ENCODE measurements at places on chromosomes 4 and X. TPM values are rescaled to one million over a fixed set of nuclear protein-coding genes. Genes with fewer than 3 reads are reported as not detected.

The DIPK2B gene
- 10.9 TPM for total RNA-seq

The PABPC5 gene
- 0.71 TPM for total RNA-seq

The PDLIM3 gene
- 18.6 TPM for total RNA-seq

The IQCM gene
- not detected for total RNA-seq

The PAGE1 gene
- total RNA-seq = not detected

The HELT gene
- 1.9 TPM for total RNA-seq

The RAI2 gene
- total RNA-seq = 10.9 TPM

GRCh38 chr4:106522839-106523238 lies 154.3 kb upstream of the GIMD1 start:
- no peak for DNase-seq

DNA sequence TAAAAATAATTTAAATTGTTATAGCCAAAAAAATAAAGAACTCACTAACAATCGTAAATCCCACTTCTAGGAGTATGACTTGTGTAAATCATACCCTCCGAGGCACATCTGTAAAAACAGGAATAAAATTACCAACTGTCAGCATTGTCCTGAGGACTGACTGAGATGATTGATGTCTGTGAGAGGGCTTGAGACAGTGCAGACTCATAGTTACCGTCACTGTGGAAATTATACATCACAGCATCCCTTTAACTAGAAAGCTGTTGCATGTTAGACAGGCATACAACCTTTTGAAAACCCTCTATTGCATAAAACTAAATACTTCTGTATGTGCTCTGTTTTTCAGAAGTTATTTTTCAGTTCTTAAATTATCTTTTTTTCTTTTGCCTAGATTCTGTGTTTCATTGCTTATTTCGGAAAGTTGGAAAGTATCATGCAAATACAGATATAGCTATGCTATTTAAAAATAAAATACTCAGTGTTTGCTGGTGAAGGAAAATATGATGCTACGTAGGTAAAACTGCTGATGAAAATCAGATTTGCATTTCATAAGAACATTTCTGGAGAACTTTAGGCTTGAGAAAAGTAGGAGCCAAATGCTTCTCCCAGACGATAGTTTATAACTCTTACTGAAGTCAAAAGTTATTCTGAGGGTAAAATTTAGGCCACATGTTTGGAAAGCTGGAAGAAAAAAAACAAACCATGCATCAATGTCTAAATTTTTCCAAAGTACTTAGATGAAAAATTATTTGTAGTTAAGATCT lies 13.6 kb upstream of the RBPJ start:
- no peak for DNase-seq

DNA sequence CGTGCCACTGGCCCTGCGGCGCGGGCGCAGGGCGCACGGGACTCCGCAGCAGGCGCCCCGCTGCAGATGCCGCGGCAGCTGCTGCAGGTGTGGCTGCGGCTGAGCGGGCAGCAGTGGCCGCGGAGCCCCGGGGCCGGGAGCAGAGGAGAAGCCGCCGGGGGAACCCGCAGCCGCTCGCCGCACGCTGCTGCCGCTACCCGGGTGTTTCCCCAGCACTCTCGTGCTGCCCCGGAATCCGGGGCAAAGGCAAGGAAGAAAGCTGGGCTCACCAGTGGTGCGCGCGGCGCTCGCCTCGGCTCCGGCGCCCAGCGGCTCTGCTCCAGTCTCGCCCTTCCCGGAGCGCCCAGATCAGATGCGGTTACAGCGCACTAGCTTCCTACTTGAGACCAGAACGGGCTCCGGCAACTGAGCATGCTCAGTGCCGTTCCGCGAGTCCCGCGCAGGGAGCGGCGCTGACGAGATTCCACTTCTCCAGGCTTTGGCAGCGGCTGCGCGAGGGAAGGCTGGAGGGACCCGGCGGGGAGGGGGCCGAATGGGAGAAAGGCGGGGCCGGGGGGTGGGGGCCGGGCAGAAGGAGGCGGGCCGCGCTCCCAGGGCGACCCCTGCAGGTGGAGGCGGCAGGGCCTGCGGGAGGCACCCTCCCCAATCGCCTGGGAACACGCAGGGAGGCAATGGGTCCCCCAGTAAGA lies at the start of gene APBB2:
Gene APBB2, minus strand, starts transcription at position 407 of the 689 bp plus-strand sequence. CDS start 181,288 bp downstream, outside the sequence.
- peak; percentile 92 for DNase-seq

DNA sequence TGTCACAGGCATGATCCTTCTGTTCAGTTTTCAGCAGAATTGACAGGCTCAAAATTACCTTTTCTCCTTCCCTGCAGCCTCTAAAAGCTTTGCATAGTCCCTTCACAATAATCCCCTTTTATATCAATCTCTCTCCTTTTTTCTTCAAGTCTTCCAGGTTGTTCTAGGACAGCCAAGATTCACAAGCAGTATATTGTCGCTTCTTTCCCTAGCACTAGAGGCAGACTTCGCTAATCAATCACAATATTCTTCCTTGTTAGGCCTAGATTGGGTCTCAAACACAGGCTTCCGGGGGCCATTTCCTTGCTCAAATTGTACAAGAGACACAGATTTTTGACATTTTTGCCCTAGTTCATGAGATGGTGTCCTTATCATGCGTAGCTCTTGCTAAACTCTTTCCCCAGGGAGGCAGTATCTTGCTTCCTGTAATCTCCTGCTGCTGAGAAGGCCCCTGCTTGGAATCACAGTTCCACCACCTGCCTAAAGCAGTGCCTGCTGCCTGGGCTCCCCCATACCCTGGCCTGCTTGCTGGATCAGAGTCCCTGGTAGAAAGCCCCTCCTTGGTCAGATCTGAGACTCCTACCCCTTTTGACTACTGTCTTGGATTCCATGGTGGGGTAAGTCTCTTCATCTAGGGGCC lies 57.3 kb downstream of the DMP1 start:
- no peak for DNase-seq

GRCh38 chr4:32135642-32136041 lies 1415.5 kb downstream of the PCDH7 start:
- no peak for DNase-seq

- no peak for DNase-seq
Observed at GRCh38 chr4:6541789-6542188, 33.2 kb upstream of the MAN2B2 start.

- no peak for DNase-seq
Observed at GRCh38 chrX:33156152-33156726, 55.1 kb downstream of the DMD start.

- no peak for DNase-seq
Observed at GRCh38 chr4:8073206-8073863, 85.3 kb downstream of the ABLIM2 start.

DNA sequence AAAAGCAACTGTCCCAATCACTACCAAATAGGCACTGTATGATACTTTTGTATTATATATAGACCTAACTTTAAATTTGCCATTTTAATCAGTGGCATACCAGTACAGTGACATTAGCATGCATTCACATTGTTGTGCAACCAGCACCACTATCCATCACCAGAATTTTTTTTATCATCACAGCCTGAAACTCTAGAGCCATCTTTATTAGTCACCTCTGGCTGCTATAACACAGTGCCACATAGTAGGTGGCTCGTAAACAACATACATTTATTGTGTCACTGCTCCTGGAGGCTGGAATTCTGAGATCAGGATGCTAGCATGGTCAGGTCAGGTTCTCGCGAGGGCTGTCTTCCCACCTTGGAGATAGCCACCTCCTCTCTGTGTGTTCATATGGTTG lies 188.4 kb upstream of the GALNT7 start:
- no peak for DNase-seq

- peak; percentile 31 for DNase-seq
Observed at GRCh38 chrX:30795981-30796958, 92.8 kb downstream of the TAB3 start.

DNA sequence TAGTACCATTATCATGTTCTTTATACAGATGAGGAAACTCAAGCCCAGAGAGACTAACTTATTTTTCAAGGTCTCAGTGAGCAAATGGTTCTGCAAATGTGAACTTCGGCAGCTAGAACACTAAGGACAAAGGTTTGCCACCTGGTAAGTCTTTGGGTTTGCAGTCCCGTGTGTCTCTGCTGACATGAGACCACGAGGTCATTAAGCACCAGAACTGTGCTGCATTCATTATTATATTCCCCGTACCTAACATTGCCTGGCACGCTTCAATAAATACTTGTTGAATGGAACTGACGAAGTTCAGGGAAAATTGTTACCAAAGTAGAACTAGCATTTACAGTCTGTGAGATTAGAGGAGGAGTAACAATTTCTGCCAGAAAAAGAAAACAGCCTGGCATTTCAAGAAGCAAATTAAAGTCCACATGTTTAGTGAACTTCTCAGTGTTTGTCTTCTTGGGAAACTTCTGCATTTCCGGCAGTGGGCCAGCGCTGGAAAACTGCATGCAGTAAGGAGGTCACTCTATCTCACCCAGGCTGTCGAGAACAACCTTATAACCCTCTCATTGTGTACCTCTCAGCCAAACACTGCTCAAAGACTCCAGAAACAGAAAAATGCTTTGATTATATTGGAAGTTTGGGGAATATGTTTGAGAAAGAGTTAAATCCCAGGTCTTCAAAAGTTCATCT lies 67.4 kb upstream of the CPEB2 start:
- no peak for DNase-seq

DNA sequence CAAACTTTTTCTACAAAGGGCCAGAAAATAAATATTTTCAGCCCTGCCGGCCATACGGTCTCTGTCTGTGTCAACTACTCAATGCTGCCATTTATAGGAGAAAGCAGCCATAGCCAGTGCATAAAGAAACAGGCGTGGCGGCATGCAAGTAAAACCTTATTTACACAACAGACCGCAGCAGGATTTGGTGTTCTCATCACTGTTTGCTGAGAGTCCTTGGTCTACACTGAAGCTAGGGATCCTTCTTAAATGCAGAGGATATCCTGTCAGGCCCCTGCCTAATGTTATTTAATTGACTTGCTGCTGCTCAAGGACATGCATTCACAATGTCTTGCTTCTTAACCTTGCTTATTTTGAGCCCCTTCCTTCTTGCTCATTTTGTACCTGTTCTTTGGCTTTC lies 54.7 kb downstream of the CPE start:
- no peak for DNase-seq

GRCh38 chr4:7539659-7540058 lies 104.9 kb upstream of the PSAPL1 start:
- DNase-seq = no peak

- no peak for DNase-seq
Observed at GRCh38 chr4:2059046-2059725, at the start of gene NAT8L. Gene NAT8L, plus strand, starts transcription at chr4:2059327. Its CDS starts 185 bp downstream, at chr4:2059512.

DNA sequence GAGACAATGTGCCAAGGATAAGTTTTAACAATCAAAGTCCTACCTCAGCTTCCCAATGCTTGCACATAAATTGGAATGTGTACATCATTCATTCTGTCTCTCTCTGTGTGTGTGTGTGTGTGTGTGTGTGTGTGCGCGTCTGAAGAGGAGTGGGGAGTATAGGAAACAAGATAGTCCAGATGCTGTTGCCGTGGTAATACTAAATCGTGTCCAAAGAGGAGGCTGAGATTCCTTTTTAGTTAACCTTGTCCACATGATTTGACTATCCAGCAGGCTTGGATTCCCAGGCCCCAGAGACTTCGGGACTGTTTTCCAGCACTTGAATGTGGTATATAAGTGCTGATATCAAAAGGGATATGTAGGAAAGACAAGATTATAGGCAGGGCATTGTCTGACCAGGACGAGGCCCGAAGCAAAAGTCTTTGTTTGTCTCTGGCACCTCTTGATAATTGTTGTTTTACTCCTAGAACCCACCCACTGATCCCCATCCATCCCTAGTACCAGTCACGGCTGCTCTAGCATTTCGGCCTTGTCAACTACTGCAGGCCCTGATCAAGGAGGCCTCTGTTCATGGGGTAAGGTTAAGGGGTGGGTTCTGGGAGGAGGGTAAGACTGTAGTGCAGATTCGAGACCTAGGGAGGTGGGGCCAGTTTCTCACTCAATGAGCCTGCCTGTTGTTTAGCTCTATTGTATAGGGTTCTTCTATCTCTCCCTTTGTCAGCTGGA lies 3.9 kb downstream of the PLP1 start:
- no peak for DNase-seq

- no peak for DNase-seq
Observed at GRCh38 chr4:153651116-153651515, 33.0 kb upstream of the TLR2 start.

DNA sequence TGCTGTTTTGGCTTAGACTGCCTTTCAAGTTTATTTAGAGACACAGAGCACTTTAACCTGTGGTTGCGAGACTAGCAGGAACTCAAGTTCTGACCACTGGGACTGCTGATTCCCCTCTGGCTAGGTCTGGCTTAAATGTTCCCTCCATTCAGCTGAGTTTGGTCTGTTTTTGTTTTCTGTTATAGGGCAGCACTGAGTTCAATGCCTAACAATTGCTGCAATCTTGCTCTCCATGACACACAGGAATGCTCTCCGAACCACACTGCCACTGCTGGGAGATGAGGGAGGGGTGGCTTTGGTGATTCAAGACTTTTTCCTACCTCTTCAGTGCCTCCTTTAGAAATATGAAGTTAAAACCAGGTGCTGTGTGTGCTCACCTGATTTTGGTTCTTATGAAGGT lies 106.3 kb upstream of the EOLA2 start:
- no peak for DNase-seq

- DNase-seq = no peak
Observed at GRCh38 chr4:109990261-109991257, 77.9 kb downstream of the EGF start.

DNA sequence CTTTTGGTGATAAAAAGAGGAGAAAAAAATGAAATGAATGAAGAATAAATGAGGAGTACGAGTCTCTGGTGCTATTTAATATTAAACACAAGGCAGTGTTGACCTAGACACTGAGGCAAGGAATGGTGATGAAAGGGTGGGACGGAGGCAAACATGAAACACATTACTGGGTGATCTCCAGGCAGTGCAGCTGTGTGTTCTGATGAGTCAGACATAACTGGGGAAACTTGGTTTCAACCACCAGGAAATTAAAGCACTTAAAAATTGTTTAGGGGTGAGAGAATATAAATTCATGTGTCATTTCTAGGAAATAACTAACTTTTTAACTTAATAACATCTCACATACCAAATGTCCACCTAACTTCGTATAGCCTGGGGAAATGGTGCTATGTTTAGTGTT lies 19.7 kb upstream of the CXCL6 start:
- DNase-seq = no peak

- peak; percentile 46 for DNase-seq
Observed at GRCh38 chr4:47483745-47484144, 1.3 kb upstream of the ATP10D start.

DNA sequence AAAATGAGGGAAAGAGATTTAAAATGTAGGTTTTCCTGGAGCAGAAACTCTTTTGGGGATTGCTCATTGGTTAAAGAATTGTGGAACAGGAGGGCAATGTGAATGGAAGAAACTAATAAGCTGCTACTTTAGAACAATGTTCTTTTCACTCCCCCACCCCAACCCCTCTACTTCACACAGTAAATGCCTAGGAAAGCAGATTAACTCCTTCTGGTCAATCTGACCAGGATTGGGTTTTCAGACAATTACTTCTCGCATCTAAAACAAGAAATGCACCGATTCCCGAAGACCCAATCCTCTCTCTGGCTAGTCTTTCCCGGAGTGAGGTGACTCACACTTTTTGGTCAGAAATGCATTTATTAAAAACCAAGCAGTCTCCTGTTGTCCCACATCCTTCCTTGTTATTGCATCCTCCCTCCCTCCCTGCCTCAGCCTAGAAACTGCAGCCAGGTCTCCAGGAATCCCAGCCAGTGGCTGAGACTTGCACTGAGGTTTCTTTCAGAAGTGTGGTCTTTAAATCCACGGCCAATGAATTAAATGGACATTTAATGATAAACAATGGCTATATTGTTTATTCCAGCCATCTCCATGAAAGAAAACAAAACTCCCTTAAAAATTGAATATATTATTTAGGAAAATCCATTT lies 21.4 kb downstream of the MFAP3L start:
- no peak for DNase-seq
